ENCODE measurements at places on chromosomes 12 and 14.
A peak's percentile ranks its signal among the peaks of the same experiment; 100 is the strongest.

DNA sequence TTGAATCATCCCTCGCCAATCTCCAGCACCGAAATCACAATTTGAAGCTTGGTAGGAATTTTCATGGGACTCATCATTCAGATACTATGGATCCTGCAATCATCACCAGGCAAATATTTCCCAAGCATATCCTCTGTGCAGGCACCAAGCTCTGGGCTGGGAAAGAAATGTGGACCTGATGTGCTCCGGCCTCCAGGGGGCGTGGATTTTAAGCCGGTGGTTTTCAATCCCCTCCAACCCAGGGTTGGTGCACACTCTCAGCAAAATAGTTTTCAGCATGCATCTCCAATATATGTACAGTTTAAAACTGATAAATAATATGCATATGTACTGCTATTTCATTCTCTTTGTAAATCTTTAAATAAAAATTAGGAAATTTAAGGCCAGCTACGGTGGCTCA lies 98.9 kb downstream of the RBM19 start:
- peaks cover 18% of the 10 kb centered on the region for H3K4me1 ChIP-seq
- peaks cover 15% of the 10 kb centered on the region for H3K36me3 ChIP-seq
- peak overlapping the region; percentile 32 for H3K27ac ChIP-seq
- H3K27me3 ChIP-seq, result no peaks in the 10 kb centered on the region
- H3K4me3 ChIP-seq, result no peak overlapping the region

DNA sequence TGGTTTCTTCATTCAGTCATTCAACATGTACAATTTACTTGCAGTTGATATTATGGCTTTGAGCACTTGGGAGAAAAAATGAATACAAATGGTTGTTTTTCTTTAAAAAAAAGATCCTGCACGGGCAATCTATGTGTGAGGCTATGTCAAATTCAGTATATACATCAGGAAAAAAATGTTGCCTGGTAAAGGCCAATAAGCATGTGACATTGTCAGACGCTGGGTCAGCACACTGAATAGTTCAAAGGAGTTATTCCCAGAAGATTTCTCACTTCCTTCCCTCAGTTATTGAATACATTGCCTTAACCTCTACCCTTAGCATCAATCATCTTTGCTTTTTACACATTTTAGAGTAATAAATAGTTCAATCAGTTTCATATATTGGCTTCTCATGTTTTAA lies 319.2 kb downstream of the NUAK1 start:
- no peak for DNase-seq
- no peak overlapping the region for H3K27ac ChIP-seq
- peaks cover 8% of the 10 kb centered on the region for H3K27me3 ChIP-seq

DNA sequence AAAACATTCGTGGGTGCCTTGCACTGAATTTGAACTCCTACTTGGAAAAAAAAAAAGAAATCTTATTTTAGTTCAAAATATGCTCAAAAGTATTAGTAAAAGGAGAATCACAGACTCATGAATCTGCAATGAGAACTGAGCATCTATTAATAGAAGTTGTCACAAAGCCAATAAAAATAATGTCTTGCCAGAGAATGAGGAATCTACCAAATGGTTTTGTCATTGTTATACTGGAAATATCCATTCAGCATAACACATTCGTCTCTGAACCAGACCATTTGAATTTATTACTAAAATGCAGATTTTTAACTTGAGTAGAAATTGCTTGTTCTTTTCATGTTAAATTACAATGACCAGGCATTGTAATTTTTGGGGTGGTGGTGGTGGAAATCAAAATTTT lies 11.6 kb upstream of the PTPRB start:
- no peak for DNase-seq
- no peaks in the 10 kb centered on the region for H3K4me1 ChIP-seq
- no peaks in the 10 kb centered on the region for H3K36me3 ChIP-seq
- H3K4me3 ChIP-seq, result no peak overlapping the region

GRCh38 chr12:4283512-4284255 lies 10.1 kb downstream of the CCND2 start:
- peaks cover 79% of the 10 kb centered on the region for H3K4me1 ChIP-seq
- H3K4me3 ChIP-seq, result no peak overlapping the region
- H3K27me3 ChIP-seq, result no peaks in the 10 kb centered on the region
- peaks cover 20% of the 10 kb centered on the region for H3K36me3 ChIP-seq
